CD4-positive, alpha-beta T cell treated with Interleukin-1 beta for 1 hour (primary cell): ENCODE measurements at places on chromosomes 5 and 9.

DNA sequence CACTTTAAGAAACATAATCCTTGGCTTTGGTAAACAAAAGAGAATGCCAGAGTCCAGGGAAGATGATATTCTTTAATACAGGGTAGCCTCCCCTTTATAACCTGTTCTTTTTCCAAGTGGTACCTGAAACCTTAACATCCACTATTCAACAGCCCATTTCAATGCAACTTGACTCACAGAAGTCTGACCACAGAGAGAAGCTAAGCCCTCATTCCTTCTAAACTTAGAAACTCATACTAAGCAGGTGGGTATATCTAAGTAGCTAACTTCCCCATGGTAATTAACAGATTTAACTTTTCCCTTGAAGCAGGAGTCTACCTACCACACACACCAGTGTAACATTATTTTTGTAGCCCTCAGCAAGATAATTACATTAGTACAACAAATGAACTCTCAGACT is 91.9 kb downstream of the CEMIP2 start:
- no peak for DNase-seq

- no peak for DNase-seq
These were observed 97.8 kb upstream of the SPOCK1 start for GRCh38 chr5:137596941-137597340.

GRCh38 chr5:143226872-143227271 is 176.6 kb downstream of the NR3C1 start:
- DNase-seq, result no peak

GRCh38 chr5:543351-543750 is 19.1 kb upstream of the SLC9A3 start:
- no peak for DNase-seq

DNA sequence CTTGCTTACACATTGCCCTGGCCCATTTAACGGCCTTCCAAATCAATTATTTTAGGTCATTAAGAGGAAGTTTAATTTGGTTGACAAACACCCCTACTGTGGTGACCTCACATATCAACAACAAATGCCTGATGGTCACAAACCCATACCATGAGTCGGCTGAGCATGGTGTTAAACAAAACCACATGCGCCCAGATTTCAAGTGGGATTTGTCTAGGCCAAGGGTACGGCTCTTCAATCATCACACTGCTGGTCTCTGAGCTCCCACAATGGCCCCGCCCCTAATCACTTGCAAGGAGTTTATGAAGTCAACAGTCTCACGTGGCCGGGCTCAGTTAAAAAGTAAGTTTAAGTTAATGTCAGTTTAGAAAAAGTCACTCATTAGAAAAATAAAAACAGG is 243.8 kb downstream of the CRB2 start:
- no peak for DNase-seq

- no peak for DNase-seq
These were observed 110.4 kb downstream of the EFNA5 start for GRCh38 chr5:107560377-107560776.

DNA sequence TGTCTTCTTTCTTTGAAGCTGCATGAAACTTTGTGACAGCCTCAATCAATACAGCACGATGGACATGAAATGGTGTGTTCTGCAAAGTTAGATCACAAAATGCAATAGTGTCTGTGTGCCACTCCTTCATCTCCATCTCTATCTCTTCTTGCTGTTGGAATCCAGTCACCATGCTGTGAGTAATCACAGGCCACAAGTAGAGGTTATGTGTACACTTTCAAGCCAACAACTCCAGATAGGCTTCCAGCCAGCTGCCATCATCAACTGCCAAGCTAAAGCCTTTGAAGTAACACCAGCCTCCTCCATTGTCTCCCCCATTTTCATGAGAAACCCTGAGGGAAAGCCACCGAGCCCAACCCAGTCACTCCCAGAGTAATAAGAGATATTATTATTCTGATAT is 360.6 kb downstream of the PTPRD start:
- no peak for DNase-seq

GRCh38 chr9:109167716-109168115 is 667 bp upstream of the FRRS1L start:
- no peak for DNase-seq

GRCh38 chr5:56522960-56523359 is 289.8 kb upstream of the ANKRD55 start:
- DNase-seq, result no peak

- DNase-seq, result no peak
These were observed 400.9 kb downstream of the HCN1 start for GRCh38 chr5:45295231-45295630.

- no peak for DNase-seq
These were observed 136.6 kb upstream of the STC2 start for GRCh38 chr5:173464813-173465212.

DNA sequence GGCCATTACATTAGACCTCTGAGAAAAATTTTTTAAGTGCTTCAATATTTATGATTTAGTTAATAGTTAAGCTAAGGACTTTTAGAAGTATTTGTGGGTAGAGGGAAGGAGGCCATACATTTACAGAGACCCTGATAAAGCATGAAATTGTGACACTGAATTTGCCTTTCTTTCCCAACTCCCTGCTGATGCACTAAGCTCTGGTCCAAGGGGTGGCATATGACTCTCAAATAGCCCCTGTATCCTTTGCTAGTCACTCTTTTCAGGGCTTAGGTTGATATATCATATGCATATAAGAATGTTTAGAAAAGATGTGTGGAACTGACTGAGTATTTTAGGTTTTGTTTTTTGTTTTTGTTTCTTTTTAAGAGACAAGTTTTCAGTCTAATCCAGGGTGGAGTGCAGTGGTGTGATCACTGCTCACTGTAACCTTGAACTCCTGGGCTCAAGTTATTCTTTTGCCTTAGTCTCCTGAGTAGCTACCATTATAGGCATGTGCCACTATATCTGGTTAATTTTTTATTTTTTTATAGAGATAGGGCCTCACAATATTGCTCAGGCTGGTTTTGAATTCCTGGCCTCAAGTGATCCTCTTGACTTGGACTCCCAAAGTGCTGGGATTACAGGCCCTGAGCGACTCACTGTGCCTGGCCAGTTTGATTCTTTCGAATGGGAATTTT is 20.5 kb downstream of the KIAA1958 start:
- no peak for DNase-seq

- no peak for DNase-seq
These were observed 661.4 kb upstream of the KLF4 start for GRCh38 chr9:108150736-108151586.

DNA sequence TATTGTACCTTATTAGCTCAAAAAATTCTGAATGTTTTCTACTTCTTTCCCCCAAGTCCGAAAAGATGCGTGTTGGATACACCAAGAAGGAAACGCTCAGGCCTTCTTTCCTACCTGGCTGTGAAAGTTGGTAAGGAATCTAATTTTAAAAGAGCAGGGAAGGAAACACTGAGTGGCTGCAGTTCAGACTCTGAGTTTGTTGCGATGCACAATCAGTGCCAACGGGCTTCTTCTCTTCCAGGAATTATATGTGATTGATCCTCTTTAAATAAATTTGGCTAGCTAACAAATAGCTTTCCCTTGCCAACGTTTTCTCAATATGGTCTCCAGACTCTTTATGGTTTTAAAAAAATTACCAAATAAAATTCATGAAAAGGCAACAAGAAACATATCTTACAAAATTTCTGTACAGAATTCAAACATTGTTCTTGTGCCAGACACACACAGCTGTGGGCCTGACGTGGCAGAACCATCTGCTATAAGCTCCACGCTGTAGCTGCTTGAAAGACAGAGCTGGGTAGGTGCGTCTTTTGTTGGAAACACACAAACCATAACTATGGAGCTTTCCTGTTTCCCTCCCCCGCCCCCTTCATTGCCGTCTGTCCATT is 493.1 kb downstream of the ZNF608 start:
- DNase-seq, result no peak

GRCh38 chr5:10351199-10351905 is 2.1 kb upstream of the MARCHF6 start:
- DNase-seq, result no peak

DNA sequence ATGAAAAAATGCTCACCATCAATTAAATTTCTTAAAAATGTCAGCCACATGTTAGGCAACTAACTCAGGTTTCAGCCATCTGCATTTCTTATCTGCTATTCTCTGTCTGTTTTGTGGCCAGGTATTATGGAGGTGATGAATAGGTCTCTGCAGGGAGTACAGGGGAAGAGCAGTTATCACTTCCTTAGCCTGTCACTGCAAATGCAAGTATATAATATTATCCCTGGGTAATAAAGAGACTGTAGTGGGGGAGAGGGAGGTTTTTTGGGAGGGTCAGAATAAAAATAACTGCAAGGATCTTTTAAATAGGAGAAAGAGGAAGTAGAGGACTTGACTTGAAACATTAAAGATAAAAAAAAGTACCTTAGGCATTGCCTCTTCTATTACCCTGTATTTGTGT is 49.6 kb upstream of the PTGER4 start:
- DNase-seq, result no peak

- DNase-seq, result no peak
These were observed 51.5 kb downstream of the MTMR12 start for GRCh38 chr5:32261198-32261597.

GRCh38 chr9:136514022-136514714 is 31.3 kb upstream of the SEC16A start:
- DNase-seq, result no peak

DNA sequence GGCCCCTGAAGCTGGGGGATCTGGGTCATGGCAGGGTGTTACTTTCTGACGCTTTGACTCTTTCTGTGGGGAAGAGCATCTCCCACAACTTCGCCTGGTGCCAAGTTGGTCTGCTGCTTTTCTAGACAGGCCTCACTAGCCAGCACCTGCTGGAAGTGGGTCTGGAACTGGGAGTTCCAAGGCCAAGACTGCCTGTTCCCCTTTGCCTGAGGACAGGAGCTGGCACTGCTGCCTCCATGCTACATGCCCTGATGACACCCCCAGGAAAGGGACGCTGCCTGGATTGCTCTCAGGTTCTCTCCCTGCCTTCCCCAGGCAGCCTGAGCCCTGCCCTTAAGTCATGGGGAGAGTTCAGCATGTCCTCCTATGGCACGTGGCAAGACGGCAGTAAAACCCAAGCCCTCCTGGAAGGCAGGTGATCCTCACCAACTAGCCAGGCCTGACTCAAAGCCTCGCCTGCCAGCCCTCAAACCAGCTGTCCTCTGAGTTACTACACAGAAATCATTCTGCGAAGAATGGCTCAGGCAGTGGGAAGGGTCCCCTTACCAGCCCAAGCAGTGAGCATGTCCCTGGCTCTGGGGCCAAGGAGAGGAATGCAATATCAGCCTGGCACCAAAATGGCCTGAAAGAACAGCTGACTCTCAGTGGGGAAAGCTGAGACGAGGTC is 35.8 kb downstream of the SEC61B start:
- DNase-seq, result no peak

GRCh38 chr9:129909851-129910250 is 74.6 kb downstream of the USP20 start:
- DNase-seq, result no peak

GRCh38 chr9:88690628-88691027 is 155.7 kb downstream of the NXNL2 start:
- DNase-seq, result no peak

DNA sequence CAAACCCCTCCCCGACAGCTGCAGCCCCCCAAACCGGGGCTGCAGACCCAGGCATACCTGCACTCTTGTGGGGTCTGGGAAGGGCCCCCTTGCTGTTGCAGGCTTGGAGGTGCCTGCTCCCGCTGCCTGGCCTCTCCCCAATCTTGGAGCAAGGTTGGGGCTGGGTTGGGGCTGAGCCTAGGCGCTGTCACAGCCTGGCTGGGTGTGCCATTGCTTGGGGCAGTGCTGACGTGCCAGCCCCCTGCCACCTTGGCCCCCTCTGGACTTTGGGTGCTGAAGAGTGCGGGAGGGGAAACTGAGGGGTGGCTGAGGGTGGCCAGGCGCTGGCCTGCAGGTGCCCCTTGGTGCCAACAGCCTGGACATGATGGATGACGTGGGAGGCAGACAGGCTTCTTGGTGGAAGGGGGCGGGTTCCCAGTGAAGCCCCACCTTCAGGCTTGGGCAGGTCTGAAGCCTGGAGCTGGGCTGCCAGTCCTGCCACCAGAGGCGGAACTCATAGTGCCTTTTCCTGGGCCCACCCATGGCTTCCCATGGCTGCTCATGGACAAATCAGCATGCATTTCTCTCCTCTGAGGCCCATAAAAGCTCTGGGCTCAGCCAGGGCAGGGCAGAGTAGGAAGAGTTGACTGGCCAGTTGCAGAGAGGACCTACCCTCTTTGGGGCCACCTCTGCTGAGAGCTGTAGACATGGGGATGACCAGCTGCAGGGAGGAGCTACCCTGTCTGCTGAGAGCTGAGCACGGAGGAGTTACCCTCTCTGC is 19.1 kb downstream of the TMEM38B start:
- no peak for DNase-seq

GRCh38 chr9:83209188-83209731 is 146.3 kb upstream of the RASEF start:
- no peak for DNase-seq

DNA sequence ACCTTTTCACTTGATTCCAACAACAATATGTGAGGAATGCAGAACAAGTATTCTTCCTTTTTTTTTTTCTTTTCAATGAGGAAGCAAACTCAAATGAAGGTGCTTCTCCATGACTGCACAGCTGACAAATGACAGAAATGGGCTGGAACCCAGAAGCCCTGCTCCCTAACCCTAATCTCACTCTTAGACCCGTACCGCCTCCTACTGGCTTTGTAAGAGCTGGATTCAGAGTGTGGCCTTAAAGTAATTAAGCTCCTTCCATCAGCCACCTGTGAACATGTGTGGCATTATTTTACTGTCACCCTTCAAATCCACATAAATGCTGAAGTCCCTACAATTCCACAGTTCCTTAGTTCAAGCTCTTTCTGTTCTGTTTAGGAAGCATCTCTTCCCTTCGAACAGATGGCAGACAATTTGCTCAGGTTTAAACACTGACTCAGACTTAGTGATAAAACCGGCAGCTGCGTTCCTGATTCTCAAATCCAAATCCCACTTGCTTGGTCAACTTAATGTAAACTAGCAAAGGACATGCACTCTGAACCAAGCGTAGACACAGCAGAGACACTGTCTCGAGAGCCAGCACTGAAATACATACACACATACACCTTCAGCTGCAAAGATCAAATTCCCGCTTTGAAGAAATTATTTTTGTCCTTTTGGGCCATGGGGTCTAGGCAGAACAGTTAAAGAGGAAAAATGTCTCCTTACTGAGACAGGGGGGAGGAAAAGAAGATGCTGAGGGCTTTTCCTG is 316.7 kb upstream of the TLE4 start:
- no peak for DNase-seq

DNA sequence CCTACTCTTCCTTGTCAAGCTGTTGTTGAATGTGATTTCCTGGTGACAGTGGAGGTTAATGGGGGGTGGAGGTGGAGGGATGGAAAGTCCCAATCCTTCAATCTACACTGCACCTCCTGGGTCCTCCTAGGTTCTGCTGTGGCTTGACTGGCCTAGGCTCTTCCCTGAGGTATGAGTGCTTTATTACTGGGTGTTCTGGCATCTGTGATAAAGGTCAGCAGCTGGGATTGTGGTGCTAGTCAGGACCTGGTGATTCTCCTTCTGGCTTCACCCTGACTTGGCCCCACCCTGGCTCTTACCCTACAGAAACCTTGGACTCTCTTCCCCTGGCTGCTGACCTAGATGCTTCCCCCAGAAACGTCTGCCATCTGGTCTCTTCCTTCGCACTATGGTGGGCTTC is 194.3 kb downstream of the ARHGEF28 start:
- DNase-seq, result no peak

GRCh38 chr9:137236238-137236935 is 4.7 kb upstream of the TUBB4B start:
- peak; percentile 91 for DNase-seq
